Left hindlimb (tissue), 1 donor: ENCODE measurements at places on chromosomes 4 and X.

GRCh38 chrX:12895866-12896265 is 10.6 kb upstream of the TLR8 start:
- DNase-seq: no peak

DNA sequence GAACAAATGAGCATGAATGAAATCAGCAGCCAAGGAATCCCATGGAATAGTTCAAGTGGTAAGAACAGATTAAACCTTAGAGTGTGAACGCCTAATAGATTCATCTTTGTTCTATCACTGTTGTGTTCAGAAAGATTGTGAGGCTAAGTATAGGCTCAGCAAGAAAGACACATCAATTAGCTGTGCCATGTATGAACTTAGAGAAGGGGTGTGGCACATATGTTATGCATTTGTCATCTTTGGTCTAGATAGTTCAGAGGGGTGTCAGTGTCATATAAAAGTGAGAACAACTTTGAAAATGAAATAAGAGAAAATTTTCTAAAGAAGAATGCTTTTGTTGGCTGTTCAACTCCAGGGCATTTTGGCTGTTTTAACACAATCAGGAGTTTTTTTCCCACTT is 9.4 kb downstream of the DAPP1 start:
- DNase-seq: no peak

- no peak for DNase-seq
Observed at GRCh38 chr4:170497112-170497511, 407.4 kb upstream of the AADAT start.

DNA sequence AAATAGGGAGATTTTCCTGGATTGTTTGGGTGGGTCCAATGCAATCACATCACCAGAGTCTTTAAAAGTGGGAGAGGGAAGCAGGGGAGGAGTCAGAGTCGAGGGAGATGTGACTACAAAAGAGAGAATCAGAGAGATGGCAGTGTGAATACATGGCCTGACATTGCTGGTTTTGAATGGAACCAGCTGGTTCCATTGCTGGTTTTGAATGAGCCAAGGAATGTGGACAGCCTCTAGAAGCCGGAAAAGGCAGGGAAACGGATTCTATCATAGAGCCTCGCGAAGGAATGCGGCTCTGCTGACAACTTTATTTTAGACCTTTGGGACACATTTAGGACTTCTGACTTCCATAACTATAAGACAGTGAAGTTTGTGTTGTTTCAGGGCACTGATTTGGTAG is 627.0 kb upstream of the HTR2C start:
- DNase-seq: no peak
